ENCODE measurements at places on chromosomes 4 and X.

GRCh38 chr4:56640621-56641493 is 40.2 kb downstream of the HOPX start:
- no peak for DNase-seq

- no peak for DNase-seq
Measured at GRCh38 chr4:127047930-127048329, 584.8 kb upstream of the INTU start.

DNA sequence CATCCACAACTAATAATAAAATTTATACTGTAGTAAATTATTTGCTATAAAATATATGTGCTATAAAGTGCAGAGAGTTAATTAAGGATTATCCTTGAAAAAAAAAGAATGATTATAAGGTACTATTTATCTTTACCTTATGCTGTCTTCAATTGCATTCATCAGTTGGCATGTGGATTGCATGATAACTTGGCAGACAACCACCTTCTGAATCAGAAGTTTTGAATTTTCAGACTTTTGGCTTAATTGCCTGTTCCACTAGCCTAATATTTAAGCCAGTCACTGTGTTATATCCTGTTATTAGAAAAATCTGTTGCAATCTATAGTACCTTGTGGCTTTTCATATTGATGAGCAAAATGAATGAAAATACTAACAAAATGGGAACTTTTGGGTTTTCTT is 1040.3 kb upstream of the PCDH10 start:
- DNase-seq: no peak

GRCh38 chrX:19515615-19516105 is 352 bp upstream of the MAP3K15 start:
- no peak for DNase-seq

DNA sequence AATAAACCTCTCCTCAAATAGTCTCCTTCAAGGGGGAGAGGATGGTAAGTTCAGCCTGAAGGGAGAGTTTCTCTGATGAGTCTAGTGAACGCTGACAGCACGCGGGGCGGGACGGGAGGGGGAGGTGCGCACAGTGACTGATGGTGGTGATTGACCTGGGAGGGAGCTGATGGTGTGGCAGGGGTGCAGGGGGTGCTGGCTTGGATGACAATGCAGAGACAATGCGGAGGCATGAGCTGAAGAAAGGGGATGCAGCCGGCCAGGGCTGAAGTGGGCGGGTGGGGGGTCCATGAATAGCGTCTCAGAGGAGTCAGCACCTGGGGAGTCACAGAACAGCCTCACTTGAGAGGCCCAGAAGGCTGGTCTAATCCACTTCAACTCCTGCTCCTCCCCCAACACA is 142.5 kb upstream of the PJA1 start:
- DNase-seq: no peak

DNA sequence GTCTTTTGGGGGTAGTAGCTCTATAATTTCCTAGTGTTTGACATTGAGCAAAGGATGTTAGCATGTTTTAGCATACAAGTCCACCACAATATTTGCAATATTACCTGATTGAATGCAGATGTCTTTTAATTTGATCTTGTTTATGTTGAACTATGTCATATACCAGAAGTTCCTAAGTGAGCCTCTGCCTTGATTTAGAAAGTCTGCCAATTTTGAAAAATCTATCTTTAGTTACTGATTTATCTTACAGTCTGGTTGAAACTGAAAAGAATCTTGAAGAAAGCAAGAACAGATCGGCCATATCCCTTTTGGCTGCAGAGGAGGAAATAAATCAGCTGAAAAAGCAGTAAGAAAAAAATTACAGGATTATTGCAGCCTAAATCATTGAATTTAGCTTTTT is 18.5 kb downstream of the SPATA18 start:
- no peak for DNase-seq

- DNase-seq: no peak
Measured at GRCh38 chr4:26248647-26249046, 72.2 kb upstream of the RBPJ start.

DNA sequence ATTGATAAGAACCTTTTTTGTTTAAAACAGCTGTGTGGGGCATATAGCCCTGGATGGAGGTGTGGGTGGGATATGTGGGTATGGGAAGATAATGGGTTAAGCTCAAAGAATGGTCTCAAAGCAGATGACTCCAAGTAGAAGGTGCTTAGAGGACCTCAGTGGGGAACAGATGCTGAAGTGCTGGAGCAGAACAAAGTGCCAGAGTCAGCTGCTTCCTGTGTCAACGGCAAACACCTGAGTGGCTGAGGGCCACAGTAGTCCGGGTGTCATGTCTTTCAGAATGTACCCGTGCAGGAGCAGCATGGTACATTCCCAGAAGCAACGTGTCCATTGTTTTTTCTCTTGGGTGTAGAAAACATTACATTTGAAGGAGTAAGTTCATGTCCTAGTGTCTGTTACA is 210.6 kb downstream of the CCNG2 start:
- DNase-seq: peak; percentile 62

- no peak for DNase-seq
Measured at GRCh38 chr4:181168011-181168805, 1075.0 kb upstream of the TENM3 start.

DNA sequence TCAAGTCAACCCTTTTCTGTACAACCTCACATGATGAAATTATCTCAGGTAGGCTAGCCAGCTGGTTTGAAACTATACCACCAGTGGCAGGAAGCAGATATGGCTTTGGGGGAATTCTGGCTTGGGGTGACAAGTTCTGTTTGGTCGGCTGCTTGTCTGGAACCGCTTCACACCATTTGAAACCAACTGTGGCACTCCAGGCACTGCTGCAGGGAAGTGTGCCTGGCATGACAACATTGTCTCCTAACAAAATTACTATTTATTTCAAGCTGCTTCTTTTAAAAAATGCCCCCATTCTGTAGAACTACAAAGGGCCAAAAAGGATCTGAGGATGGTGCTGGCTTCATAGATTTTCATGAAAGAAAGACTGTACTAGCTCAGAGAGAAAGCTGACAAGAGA is 37.1 kb upstream of the GPM6B start:
- no peak for DNase-seq

DNA sequence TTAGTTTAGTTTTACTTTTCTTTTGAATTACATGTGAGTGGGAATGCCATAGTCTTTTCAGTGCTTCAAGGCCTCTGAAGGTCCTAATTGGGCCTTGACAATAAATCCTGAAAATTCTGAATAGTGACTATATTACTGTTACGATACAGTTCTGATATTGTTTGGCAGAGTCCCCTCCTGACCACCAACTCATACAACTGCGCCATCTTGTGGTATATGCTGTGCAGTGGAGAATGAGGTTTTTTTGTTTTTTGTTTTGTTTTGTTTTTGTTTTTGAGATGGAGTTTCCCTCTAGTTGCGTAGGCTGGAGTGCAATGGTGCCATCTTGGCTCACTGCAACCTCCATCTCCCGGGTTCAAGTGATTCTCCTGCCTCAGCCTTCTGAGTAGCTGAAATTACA is 56.6 kb upstream of the CHRDL1 start:
- no peak for DNase-seq

DNA sequence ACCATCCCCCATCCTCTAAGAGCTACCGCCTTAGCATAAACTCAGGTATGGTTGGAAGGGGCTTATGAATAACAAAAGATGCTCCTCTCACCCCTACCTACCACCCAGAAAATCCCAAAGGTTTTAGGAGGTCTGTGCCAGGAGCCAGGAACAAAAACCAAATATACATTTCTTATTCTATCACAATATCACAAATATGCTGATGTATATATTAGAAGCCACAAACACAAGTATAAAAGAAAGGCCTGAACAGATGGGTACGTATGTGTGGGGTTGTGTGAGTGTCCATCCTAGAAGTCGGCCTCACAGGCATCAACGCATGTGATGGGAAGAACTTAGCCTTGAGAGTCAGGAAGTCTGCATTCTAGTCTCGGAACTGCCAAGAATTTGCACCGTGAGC is 8.7 kb upstream of the ANXA5 start:
- no peak for DNase-seq

DNA sequence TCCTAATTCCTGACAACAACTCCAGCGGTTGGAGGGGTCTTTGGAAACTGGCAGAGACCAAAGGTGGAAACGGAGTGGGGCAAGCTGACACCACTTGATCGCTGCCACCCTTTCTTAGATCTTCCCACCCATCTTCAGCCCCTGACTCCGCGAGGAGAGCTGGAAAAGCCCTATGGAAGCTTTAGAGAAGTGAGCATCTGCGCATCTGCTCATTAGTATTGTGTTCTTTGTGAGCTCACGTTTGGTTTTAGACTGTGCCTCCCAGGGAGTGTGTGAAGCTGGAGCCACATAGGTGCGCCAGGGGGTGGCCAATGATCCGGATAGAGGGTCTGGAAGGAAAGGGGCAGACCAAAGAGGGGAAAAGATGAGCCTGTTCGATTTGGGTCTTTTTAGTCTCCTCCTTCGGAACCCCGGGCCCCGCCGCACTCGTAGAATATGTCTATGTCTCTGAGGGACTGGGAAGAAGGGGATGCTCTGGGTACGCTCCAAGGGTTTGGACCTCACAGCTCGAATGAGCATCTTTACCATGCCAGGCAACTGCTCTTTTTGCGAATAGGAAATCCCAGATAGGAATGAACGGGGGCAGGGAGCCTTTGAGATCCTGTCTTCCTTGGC is 578 bp upstream of the DKK2 start:
- DNase-seq: no peak

DNA sequence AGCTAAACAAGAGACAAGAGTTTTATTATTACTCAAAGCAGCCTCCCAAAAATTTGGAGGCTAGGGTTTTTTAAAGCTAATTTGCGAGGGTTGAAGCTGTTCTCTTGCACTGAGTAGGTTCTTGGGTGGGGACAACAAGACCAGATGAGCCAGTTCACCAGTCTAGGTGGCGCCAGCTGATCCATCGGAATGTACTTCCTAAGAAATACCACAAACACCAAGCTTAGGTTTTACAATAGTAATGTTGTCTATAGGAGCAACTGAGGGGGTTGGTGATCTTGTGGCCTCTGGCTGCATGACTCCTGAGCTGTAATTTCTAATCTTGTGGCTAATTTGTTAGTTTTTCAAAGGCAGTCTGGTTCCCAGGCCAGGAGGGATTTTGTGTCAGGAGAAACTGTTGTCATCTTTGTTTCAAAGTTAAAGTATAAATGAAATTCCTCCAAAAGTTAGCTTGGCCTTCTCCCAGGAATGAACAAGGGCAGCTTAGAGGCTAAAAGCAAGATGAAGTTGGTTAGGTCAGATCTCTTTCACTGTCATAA is 130.6 kb downstream of the SLC7A11 start:
- no peak for DNase-seq

DNA sequence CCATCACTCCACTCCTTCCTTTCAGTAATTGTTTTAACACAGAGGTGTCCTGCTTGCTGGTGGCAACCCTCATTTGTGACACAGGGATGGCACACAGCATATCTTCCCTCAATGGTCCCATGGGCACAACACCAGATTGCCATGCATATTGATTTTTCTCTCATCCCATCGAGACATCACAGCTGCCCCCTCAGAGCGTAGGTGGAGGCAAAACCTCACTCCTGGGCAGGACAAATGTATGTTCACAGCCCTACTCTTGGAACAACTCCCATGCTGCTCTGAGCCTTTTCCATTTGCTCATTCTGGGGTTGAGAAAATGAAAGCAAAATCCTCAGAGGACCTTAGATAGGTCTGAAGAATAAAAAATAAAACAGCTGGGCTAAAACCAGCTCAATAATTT is 172.2 kb downstream of the GABRB1 start:
- no peak for DNase-seq

DNA sequence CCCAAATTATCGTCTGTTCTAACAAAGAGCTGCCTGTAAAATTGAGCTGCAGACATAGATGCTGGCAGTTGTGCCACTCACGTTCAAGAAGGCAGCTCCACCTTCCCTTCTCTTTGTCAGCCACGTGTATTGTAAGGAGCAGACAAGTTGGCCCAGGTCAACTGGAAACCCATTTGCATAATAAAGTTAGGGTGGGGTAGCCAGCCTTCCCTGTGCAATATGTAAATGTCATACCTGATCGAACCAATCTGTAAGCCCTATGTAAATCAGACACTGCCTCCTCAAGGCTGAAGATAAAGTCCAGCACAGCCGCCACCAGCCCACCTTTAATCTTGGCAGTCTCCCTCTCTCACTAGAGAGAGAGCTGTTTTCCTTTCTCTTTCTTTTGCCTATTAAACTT is 117.2 kb downstream of the TMEM144 start:
- DNase-seq: no peak

- no peak for DNase-seq
Measured at GRCh38 chrX:48694776-48695533, 1.6 kb upstream of the SUV39H1 start.

DNA sequence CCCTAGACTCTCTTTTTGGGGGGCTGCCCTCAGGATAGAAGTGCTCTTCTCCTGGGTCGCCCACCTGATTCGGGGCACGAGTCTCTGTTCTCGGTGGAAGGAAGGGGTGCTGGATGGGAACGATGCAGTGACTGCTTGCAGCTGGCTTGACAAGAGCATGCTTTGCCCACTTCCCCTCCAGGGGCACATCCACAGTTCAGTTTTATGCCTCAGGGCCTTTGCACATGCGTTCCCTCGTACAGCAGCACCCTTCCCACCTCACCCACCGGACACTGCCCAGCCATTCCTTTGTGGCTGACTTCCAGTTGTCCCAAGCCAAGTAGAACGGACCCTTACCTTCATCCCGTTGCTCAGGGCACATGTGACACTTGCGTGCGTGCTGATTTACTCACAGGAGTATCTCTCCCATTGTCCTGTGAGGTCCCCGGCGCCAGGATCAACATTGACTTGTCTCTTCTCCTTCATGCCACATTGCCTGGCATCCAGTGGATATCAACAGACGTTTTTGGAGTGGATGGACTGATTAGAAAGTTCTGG is 60.0 kb downstream of the C4orf50 start:
- no peak for DNase-seq

DNA sequence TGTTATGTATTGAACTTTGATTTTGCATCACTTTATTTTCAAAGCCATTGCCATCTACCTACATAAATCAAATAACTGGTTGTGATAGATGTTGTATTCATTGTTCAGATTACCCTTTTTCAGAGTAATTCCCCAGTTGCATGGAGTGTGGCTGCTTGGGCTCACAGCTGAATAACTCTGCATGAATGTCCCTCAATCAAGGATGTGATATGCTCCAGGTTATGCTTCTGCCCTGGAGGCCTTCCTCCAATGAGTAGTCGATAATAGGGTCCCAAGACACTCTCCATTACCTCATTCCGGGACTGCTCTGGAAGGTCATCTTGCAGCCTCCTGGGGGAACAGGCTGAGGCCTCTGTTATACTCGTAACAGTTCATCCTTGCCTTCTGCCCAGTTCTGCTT is 251.8 kb downstream of the ADGRL3 start:
- DNase-seq: no peak

DNA sequence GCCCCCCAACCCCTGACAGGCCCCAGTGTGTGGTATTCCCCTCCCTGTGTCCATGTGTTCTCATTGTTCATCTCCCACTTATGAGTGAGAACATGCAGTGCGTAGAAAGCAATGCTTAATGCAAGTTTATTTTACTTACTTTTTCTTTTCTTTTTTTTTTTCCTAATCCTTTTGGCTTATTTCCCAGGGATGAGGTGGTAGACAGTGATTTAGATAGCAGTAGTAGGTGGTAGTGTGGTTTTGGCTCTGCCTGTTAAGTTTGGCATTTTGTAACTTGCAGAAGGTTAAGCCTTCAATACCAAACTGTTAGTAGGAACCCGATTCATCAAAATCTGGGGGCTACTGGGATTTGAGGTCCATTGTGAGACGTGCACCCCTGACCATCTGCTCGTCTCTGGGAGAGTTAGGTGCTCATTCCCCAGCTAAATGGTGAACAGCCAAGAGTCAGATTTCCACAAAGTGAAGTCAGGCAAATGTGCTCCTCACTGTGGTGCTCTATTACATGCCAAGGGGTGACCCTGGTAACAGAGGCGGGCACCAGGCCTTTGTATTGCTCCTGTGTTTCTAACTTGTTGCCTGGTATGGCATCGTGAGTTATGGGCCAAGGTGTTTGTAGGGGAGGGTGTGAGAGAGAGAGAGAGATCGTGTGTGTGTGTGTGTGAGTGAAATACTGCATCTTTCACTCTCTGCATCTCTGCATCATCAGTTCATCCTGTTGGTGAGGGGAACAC is 70.3 kb downstream of the PHOX2B start:
- DNase-seq: no peak
